ENCODE measurements at places on chromosomes 7 and 10.

DNA sequence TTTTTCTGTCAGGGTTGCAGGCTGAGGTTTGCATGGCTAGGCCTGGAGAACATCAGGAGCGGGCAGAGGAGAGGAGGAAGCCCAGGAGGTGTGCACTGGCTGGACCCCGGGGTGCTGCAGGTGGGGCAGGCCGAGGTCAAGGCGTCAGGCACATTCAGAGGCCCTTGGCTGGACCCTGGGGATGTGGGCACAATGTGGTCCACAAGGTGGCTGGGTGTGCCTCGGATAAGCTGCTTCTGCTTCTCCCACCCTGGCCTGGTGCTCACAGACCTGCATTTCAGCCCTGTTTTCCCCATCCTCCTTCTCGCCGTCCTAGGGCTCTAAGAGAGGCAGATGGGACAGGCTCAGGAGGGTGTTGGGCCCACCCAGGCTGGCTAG is 108.2 kb downstream of the ADCY1 start:
- DNase-seq: no peak
- H3K36me3 ChIP-seq: no peaks in the 10 kb centered on the region
- no peak overlapping the region for H3K4me3 ChIP-seq
- no peak overlapping the region for H3K27ac ChIP-seq
- no peaks in the 10 kb centered on the region for H3K27me3 ChIP-seq
- H3K4me1 ChIP-seq: no peaks in the 10 kb centered on the region

DNA sequence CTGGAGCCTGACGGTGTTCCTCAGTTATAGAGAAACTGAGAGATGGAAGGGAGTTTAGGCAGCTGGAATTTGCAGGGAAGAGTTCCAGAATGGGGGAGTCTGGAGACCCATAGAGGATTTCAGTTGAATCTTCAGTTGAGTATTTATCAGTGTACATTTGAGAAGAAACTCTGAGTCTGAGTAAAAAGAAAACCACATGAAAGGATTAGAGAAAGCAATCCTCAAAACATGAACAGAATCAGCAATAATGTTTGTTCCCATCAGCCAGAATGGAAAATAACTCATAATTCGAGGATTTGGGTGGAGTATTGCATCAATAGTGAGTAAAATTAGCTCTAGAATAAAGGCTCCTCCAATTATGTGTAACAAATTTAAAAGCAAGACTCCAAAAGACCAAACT is 130.0 kb upstream of the AHR start:
- H3K27ac ChIP-seq: no peak overlapping the region
- H3K4me1 ChIP-seq: peaks cover 5% of the 10 kb centered on the region
- no peak overlapping the region for H3K4me3 ChIP-seq
- H3K27me3 ChIP-seq: no peaks in the 10 kb centered on the region
- no peak for DNase-seq
- H3K36me3 ChIP-seq: no peaks in the 10 kb centered on the region

DNA sequence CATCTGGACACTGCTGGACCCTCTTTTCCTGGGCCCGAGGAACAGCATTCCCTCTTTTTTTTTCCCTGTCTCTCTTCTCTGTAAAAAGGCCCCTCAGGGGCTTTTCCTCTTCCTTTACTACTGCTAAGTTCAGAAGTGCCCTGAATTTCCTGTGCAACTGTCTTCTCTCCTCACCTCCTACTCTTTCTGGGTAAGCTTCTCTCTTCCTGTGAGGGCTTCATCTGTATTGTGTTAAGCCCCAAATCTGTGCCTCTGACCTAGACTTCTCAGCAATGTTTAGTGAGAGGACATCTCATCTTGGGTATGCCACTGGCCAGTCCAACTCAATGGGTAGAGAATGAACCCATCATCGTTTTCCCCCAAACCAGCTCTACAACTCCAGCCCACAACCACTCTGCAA is 174.2 kb downstream of the PTEN start:
- H3K4me3 ChIP-seq: no peak overlapping the region
- no peak for DNase-seq
- no peaks in the 10 kb centered on the region for H3K36me3 ChIP-seq
- no peaks in the 10 kb centered on the region for H3K27me3 ChIP-seq
- no peaks in the 10 kb centered on the region for H3K4me1 ChIP-seq
- no peak overlapping the region for H3K27ac ChIP-seq

DNA sequence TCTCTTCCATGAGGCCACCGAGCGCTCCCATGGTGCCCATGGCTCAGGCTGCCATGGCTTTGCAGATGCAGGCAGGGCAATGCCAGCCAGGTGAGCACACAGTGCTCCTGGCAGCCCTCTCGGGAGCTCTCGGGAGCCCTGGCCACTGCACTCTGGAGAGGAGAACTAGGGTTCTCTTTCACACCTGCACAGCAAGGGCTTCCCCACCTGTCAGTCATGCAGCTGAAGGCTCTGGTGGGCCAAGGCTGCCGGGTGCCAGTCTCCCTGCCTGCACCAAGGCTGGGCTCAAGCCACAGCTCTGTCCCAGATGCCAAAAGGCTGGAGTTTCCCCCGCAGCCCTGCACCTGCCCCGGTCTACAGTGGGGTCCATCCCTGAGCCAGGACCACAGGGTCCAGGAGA is 32.6 kb downstream of the NUDT1 start:
- H3K4me3 ChIP-seq: no peak overlapping the region
- no peak for DNase-seq
- H3K27ac ChIP-seq: no peak overlapping the region
- H3K27me3 ChIP-seq: no peaks in the 10 kb centered on the region
- H3K4me1 ChIP-seq: no peaks in the 10 kb centered on the region

- H3K27me3 ChIP-seq: no peaks in the 10 kb centered on the region
- H3K4me1 ChIP-seq: peaks cover 7% of the 10 kb centered on the region
- DNase-seq: no peak
- H3K4me3 ChIP-seq: peak overlapping the region; percentile 39
Observed at GRCh38 chr7:33191340-33191739, 62.0 kb downstream of the BBS9 start.

DNA sequence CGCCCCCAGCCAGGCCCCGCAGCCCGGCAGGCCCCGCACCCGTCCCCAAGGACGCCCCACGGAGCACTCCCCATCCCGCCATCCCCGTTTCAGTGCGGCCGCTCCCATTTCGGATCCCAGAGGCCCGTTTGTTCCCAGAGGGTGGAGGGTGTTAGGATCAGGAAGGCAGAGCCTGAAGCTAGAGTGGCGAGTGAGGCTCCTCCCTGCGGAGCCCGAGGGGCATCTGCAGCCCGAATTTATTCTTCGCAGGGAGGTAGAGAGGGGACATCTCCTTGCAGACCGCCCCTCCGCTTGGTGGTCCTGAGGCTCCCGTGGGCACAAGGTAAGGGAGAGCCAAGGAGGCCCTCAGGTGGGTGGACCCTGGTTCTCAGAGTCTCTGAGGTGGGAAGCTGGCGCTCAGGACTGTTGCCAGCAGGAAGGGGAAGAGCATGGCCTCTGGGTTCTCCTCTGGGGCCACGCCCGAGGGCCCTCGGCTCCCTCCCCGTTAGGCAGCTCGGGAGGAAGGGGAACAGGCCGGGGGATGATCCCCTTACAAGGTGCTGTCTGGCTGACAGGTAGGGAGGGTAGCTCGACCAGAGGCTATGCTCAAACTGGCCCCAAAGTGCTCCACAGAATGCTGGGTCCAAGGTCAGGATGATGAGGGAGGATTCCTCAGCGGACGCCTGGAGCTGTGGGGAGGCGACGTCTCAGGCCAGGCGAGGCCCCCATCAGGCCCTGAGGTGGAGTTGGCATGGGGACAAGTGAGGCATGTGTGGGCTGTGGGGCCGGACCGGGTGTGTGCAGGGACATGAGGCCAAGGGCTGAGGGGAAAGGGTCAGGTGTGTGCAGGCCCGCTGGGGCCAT is 17.4 kb downstream of the POLL start:
- no peak overlapping the region for H3K27ac ChIP-seq
- no peak overlapping the region for H3K4me3 ChIP-seq
- H3K27me3 ChIP-seq: peaks cover 15% of the 10 kb centered on the region

GRCh38 chr10:2994221-2994961 is 73.0 kb upstream of the PFKP start:
- peaks cover 4% of the 10 kb centered on the region for H3K27me3 ChIP-seq
- no peak overlapping the region for H3K4me3 ChIP-seq
- no peaks in the 10 kb centered on the region for H3K4me1 ChIP-seq
- H3K36me3 ChIP-seq: no peaks in the 10 kb centered on the region

GRCh38 chr10:7107285-7107684 is 303.5 kb downstream of the SFMBT2 start:
- peak; percentile 8 for DNase-seq
- no peak overlapping the region for H3K27ac ChIP-seq
- no peak overlapping the region for H3K4me3 ChIP-seq
- H3K27me3 ChIP-seq: no peaks in the 10 kb centered on the region
- H3K36me3 ChIP-seq: no peaks in the 10 kb centered on the region

- peaks cover 2% of the 10 kb centered on the region for H3K27me3 ChIP-seq
- H3K36me3 ChIP-seq: no peaks in the 10 kb centered on the region
- H3K27ac ChIP-seq: no peak overlapping the region
- no peak for DNase-seq
Observed at GRCh38 chr7:7433811-7434210, 101.9 kb downstream of the COL28A1 start.

- peak overlapping the region; percentile 48 for H3K27ac ChIP-seq
- H3K27me3 ChIP-seq: no peaks in the 10 kb centered on the region
- DNase-seq: no peak
- H3K4me1 ChIP-seq: peaks cover 74% of the 10 kb centered on the region
- H3K4me3 ChIP-seq: peak overlapping the region; percentile 68
Observed at GRCh38 chr7:131098527-131098926, 229.1 kb upstream of the MKLN1 start.

DNA sequence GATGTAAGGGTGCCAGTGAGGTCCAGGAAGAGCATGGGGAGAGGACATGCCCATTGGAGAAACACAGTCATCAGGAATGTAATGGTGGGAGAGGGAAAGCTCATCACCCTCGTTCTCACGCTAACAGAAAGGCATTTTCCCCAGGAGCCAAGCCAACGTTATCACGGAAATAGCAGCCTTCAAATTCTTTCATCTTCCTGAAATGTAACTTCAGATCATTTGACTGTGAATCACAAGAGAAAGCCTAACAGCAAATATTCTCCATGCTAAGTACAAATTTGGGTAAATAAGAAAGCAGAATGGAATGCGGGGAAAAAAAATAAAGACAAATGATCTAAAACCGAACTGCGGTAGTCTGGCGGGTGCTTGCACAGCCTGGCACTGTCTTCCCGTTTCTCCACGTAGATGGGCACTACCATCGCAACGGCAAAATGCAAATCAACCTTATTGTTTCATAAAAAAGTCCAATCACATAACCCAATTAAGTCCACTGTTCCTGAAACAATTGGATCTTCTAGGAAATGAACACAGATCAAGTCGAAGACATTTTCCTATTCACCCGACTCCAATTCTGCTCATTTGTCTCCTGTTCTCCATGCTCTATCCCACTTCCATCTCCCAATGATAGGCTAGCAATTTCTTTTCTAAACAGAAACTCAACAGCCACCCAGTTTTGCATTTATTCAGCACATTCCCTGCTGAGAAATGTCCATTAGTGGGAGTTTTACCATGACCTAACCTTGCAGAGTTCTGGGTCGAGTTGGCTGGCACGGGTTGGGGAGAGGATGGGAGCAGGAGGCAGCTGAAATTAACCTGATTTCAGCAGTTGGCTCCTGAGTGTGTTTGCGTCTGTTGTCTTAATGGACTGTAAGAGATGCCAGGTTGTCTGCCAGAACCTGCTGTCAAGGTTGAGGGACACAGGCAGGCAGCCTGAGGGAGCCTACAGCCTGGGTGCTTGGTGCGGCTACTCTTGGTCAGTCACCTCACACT is 74.6 kb upstream of the FRMD4A start:
- DNase-seq: no peak
- peaks cover 5% of the 10 kb centered on the region for H3K4me1 ChIP-seq
- no peak overlapping the region for H3K27ac ChIP-seq
- H3K4me3 ChIP-seq: no peak overlapping the region
- peaks cover 4% of the 10 kb centered on the region for H3K27me3 ChIP-seq

GRCh38 chr10:86753051-86753450 is 3.4 kb upstream of the BMPR1A start:
- H3K36me3 ChIP-seq: no peaks in the 10 kb centered on the region
- H3K4me3 ChIP-seq: no peak overlapping the region
- peaks cover 18% of the 10 kb centered on the region for H3K4me1 ChIP-seq

DNA sequence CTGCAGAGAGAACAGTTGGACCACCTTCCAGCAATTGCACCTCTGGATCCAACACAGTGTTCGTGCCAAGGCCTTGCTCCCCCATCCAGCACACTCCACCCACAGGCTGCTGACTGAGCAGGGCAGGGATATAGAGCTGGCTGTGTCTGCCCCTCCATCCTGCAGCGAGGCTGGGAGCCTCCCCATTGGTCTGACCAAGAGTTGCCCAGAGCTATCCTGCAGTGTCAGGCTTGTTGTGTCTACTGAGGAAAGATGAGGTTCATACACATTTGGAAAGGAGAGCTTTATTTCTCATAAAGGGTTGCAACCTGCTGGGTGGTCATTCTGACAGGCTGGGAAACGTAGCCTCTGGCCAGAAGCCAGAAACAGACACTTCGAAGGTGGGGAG is 27.1 kb downstream of the PRF1 start:
- peaks cover 46% of the 10 kb centered on the region for H3K4me1 ChIP-seq
- no peaks in the 10 kb centered on the region for H3K27me3 ChIP-seq
- H3K36me3 ChIP-seq: no peaks in the 10 kb centered on the region
- DNase-seq: no peak
- no peak overlapping the region for H3K4me3 ChIP-seq
- H3K27ac ChIP-seq: peak overlapping the region; percentile 17

- H3K27me3 ChIP-seq: peaks cover 2% of the 10 kb centered on the region
- no peak overlapping the region for H3K4me3 ChIP-seq
- DNase-seq: peak; percentile 37
- no peaks in the 10 kb centered on the region for H3K36me3 ChIP-seq
- H3K27ac ChIP-seq: no peak overlapping the region
Observed at GRCh38 chr7:128381161-128381821, 19.8 kb upstream of the PRRT4 start.

DNA sequence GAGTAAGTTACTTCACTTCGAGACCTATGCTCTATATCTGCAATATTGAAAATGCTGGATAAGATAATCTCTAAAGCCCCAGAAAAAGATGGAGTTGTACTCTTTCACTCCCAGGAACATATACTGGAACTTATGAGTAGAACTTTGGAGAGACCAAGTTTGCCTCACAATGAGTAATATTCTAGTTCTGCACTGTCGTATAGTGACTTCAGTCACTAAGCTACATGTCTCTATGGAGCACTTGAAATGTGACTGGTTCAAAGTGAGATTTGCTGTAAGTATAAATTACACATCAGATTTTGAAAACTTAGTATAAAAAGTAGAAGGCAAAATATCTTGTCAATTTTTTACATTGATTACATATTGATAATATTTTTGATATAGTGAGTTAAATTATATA is 116.4 kb downstream of the PTEN start:
- H3K4me3 ChIP-seq: no peak overlapping the region
- no peak overlapping the region for H3K27ac ChIP-seq
- no peaks in the 10 kb centered on the region for H3K36me3 ChIP-seq
- H3K4me1 ChIP-seq: no peaks in the 10 kb centered on the region
- no peak for DNase-seq

- no peaks in the 10 kb centered on the region for H3K36me3 ChIP-seq
- H3K4me3 ChIP-seq: no peak overlapping the region
- no peaks in the 10 kb centered on the region for H3K4me1 ChIP-seq
- H3K27ac ChIP-seq: no peak overlapping the region
- DNase-seq: no peak
Observed at GRCh38 chr10:11699550-11700097, 42.6 kb upstream of the ECHDC3 start.

- H3K36me3 ChIP-seq: peaks cover 3% of the 10 kb centered on the region
- no peaks in the 10 kb centered on the region for H3K4me1 ChIP-seq
- no peak overlapping the region for H3K4me3 ChIP-seq
- no peak overlapping the region for H3K27ac ChIP-seq
- no peak for DNase-seq
Observed at GRCh38 chr7:149296368-149296767, 34.4 kb downstream of the ZNF783 start.
